Body of pancreas (tissue), 4 donors: ENCODE measurements at places on chromosomes 12 and 14. TPM values are rescaled to one million over a fixed set of nuclear protein-coding genes. Genes with fewer than 3 reads are reported as not detected.

DNA sequence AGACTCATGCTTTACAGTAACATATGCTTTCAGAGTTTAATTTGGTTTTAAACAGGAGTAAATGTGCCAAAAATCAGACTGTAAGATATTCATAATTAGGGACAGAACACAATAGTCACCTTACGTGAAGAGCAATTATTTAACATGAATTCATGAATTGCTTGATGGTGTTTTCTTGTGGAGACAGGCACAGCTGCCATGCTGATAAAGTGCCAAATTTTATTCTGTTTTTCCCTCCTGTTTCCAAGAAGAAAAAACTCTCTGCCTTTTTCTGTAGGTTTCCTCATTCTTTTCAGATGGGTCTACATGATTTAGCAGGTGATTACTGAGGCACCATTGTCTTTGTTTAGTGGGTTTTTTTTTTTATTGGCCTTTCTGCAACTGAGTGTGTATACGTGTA, 80.1 kb downstream of the C12orf42 start:
- no peaks in the 10 kb centered on the region for H3K36me3 ChIP-seq
- H3K4me1 ChIP-seq: no peaks in the 10 kb centered on the region
- no peak overlapping the region for H3K27ac ChIP-seq
- H3K27me3 ChIP-seq: no peaks in the 10 kb centered on the region

Gene NEUROD4
- total RNA-seq: not detected

- H3K27ac ChIP-seq: no peak overlapping the region
- no peaks in the 10 kb centered on the region for H3K4me1 ChIP-seq
- H3K4me3 ChIP-seq: no peak overlapping the region
- no peak for DNase-seq
- H3K27me3 ChIP-seq: no peaks in the 10 kb centered on the region
Measured at GRCh38 chr14:59787045-59787674, 83.4 kb downstream of the RTN1 start.

DNA sequence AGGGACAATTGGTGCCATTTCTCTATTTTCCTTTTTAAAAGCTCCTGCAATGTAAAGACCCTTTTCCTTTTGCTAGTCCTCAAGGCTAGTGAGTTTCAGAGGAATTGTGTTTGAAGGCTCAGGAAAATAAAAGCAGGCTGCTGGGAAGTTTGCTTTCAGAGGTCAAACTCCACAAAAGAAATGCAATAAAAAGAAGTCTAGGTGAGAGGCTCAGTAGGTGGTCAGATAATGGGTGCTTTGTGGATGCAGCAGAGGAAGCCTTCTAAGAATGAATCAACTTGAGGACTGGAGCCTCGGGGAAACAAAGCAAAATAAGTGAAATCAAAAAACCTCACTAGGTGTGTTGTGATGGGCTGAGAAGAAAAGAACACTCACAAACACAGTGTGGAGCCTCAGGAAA, 10.3 kb downstream of the CCDC175 start:
- no peak for DNase-seq
- no peak overlapping the region for H3K27ac ChIP-seq
- no peaks in the 10 kb centered on the region for H3K27me3 ChIP-seq

DNA sequence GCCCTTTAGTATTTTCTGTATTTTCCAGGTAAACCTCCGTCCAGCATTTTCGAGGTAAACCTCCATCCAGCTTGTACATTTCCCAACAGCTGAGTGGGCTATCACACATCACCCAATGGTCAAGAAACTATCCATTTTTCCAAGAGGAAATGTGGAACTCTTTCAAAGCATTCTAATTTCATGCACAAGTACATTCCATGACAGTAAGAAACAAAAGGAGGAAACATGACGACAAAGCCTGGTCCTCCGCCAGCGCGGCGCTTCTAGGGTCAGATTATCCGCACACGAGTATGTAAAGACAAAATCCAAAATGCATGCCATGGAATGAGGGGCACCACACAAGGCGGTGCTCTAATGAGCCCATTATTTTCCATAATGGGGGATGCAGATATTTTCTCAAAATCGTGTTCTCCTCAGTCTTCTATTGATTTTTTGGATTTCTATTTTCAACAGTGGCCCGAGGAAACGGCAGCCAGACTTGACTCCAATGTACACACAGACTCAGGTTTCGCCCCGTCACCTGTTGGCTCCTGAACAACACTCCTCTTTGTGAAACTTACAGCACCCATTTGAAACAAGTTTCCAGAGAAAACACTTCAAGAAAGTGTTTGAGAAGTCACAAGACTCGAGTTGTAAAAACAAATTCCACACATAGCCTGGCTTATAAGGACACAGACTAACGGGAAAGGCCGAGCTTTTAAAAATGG, 107.4 kb downstream of the PRICKLE1 start:
- peaks cover 14% of the 10 kb centered on the region for H3K4me1 ChIP-seq
- H3K27me3 ChIP-seq: no peaks in the 10 kb centered on the region
- peak overlapping the region; percentile 25 for H3K4me3 ChIP-seq
- peak; percentile 84 for DNase-seq
- H3K27ac ChIP-seq: peak overlapping the region; percentile 81

Gene AMN
- total RNA-seq: not detected

- H3K27me3 ChIP-seq: no peaks in the 10 kb centered on the region
- peak; percentile 21 for DNase-seq
- H3K4me3 ChIP-seq: no peak overlapping the region
- H3K4me1 ChIP-seq: peaks cover 3% of the 10 kb centered on the region
- no peak overlapping the region for H3K27ac ChIP-seq
Measured at GRCh38 chr14:80419769-80420168, 208.5 kb upstream of the DIO2 start.

- no peak overlapping the region for H3K4me3 ChIP-seq
- no peaks in the 10 kb centered on the region for H3K36me3 ChIP-seq
- H3K27ac ChIP-seq: no peak overlapping the region
- H3K4me1 ChIP-seq: peaks cover 17% of the 10 kb centered on the region
- no peak for DNase-seq
Measured at GRCh38 chr12:108668063-108668462, 34.4 kb upstream of the SELPLG start.

DNA sequence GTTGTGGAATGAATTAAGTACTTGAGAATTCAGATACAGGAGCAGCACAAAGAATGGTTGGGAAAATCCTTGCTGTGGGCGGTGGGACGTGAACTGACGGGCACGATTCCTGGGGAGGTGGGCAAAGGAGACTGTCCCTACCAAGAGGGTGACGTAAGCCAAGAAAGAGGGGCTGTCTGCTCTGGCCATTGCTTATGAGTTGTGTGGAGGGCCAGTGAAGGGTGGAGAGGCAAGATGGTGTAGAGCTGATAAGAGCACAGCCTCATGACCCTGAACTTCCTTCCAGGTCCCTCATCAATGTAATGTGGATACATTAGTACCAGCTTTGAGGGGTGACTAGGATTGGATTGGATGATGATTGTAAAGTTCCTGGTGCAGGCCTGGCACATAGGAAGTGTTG, 50.2 kb downstream of the WDR20 start:
- no peaks in the 10 kb centered on the region for H3K36me3 ChIP-seq
- DNase-seq: no peak

GRCh38 chr12:110600254-110600653, 13.7 kb upstream of the TCTN1 start:
- DNase-seq: no peak
- no peak overlapping the region for H3K27ac ChIP-seq
- H3K27me3 ChIP-seq: no peaks in the 10 kb centered on the region

GRCh38 chr12:11849757-11850504, 200.5 kb downstream of the ETV6 start:
- no peaks in the 10 kb centered on the region for H3K27me3 ChIP-seq
- H3K4me1 ChIP-seq: no peaks in the 10 kb centered on the region
- H3K27ac ChIP-seq: no peak overlapping the region
- no peaks in the 10 kb centered on the region for H3K36me3 ChIP-seq

Gene ETV6
- total RNA-seq: 17.5 TPM

DNA sequence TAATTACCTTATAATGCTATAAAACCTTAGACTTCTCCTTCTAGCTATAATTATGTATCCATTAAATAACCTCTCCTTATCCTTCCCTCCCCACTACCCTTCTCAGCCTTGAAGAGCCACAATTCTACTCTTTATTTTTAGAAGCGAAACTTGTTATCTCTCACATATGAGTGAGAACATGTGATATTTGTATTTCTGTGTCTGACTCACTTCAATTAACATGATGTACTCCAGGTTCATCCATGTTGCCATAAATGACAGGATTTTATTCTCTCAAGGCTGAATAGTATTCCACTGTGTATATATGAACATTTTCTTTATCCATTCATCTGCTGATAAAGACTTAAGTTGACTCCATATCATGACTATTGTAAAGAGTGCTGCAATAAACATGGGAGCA, 485.6 kb downstream of the FLRT2 start:
- H3K4me3 ChIP-seq: no peak overlapping the region
- no peaks in the 10 kb centered on the region for H3K36me3 ChIP-seq
- no peaks in the 10 kb centered on the region for H3K27me3 ChIP-seq
- no peak for DNase-seq
- H3K27ac ChIP-seq: no peak overlapping the region

GRCh38 chr12:50042693-50043092, 14.7 kb upstream of the ASIC1 start:
- no peaks in the 10 kb centered on the region for H3K4me1 ChIP-seq
- no peak overlapping the region for H3K27ac ChIP-seq
- no peak overlapping the region for H3K4me3 ChIP-seq
- H3K27me3 ChIP-seq: no peaks in the 10 kb centered on the region
- DNase-seq: no peak

DNA sequence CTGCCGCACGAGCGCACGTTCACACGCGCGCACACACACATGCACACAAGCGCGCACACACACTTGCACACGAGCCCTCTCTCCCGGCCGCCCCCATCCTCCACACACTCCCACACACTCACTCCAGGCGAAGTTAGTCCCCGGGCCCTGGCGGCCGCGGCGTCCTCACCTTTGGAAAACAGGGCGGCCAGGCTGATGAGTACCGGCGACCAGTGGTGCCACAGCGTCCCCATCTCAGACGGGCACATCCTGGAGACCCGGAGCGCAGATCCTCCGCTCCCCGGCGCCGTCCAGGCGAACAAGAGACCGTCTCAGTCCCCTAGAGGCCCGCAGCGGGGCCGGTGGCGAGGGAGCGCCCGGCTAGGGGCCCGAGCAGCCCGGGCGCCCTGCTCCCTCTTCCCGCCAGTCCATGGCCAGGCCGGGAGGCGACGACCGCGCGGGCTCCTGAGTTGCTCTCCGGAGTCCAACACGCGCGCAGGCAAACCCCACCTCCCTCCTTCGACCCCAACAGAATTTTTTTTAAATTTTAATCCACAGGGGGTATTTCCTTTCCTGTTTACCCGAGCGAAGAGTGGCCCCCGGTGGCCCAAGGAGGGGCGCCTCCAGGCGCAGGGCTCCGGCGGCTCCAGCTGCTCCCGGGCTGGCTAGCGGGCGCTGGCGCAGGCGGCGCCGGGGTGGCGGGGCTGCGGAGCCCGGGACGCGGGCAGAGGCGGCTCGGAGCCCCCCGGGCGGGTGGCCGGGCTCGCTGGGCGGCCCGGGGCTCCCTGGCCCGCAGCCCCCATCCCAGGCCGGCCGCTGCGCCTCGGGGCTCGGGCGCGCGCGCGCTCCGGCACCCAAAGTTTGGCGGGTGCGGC, 506 bp downstream of the TMEM132D start:
- H3K27me3 ChIP-seq: no peaks in the 10 kb centered on the region
- H3K4me3 ChIP-seq: no peak overlapping the region
- no peak overlapping the region for H3K27ac ChIP-seq
- no peaks in the 10 kb centered on the region for H3K36me3 ChIP-seq
- no peaks in the 10 kb centered on the region for H3K4me1 ChIP-seq
- no peak for DNase-seq

- no peak overlapping the region for H3K4me3 ChIP-seq
- no peak for DNase-seq
- peak overlapping the region; percentile 99 for H3K27ac ChIP-seq
- no peaks in the 10 kb centered on the region for H3K36me3 ChIP-seq
- H3K4me1 ChIP-seq: peaks cover 34% of the 10 kb centered on the region
- H3K27me3 ChIP-seq: no peaks in the 10 kb centered on the region
Measured at GRCh38 chr12:6279256-6279628, 31.2 kb upstream of the PLEKHG6 start.

GRCh38 chr12:47346251-47347019, 266.7 kb upstream of the AMIGO2 start:
- no peaks in the 10 kb centered on the region for H3K36me3 ChIP-seq
- H3K4me1 ChIP-seq: peaks cover 27% of the 10 kb centered on the region
- no peak overlapping the region for H3K27ac ChIP-seq
- no peak overlapping the region for H3K4me3 ChIP-seq

DNA sequence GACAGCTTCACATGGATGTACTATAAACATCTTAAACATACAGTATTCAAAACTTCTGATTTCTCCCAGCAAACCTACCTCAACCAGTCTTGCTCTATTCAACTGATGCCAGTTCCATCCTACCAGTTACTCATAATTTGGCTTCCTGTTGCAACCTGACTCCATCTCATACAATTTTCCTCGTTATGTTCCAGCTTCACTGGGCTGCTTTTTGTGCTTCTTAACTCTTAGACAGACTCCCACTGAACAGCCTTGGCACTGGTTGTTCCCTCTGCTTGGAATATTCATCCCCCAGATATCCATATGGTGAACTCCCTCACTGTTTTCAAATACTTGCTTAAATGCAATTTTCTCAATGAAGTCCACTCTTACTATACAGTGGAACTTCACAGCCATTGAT, 249.2 kb downstream of the AEBP2 start:
- DNase-seq: no peak
- H3K4me1 ChIP-seq: peaks cover 13% of the 10 kb centered on the region
- no peaks in the 10 kb centered on the region for H3K27me3 ChIP-seq
- no peaks in the 10 kb centered on the region for H3K36me3 ChIP-seq
- H3K27ac ChIP-seq: peak overlapping the region; percentile 83

Gene FBLN5
- 129 TPM for total RNA-seq

Gene ARHGEF25
- total RNA-seq: 10.1 TPM

DNA sequence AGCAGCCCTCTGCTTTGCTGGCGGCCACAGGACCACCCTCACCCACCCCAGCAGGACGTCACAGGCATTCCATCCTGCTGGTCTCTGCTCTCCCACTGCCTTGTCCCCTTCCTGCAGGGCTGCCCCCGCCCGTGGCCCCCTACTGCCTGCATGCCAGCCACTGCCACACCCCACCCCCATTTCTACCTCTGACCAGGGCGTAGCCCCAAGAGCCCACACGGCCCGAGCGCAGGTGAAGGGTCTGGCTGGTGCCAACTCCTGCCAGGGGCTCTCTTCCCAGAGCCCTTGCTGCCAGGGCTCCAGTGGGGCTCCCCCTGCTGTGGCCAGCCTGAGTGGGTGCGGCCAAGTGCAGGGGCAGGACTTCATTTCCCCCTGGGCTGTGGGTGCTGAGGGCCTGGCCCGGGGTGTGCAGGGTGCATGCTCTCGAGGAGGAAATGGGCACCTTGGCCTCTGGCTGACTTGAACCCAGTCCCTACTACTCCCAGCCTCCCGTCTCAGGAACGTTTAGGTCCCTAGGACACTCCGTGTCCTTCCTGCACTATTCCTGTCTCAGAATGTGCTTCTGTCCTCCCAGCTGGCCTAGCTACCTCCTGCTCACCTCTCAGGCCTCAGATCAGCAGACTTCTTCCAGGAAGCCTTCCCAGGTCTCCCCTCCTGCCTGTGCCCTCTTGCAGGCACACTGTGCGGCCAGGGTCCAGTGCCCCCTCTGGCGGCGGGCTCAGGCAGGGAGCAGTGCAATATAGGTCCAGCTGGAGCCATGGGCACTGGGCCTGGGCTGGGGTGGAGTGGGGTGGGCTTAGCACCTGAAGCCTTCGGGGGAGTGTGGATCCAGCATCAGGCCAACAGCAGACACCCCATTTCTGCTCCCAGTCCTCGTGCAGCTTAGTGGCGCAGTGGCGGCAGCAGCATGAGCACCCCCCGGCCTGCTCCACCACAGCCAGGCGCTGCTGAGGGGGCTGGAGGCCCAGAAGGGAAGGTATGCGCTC, 1.4 kb downstream of the LBHD2 start:
- H3K27ac ChIP-seq: no peak overlapping the region
- no peaks in the 10 kb centered on the region for H3K36me3 ChIP-seq
- DNase-seq: no peak
- no peaks in the 10 kb centered on the region for H3K27me3 ChIP-seq
- no peaks in the 10 kb centered on the region for H3K4me1 ChIP-seq
- no peak overlapping the region for H3K4me3 ChIP-seq
